Esophagus squamous epithelium (tissue), 5 donors: ENCODE measurements at places on chromosomes 12 and 14.

DNA sequence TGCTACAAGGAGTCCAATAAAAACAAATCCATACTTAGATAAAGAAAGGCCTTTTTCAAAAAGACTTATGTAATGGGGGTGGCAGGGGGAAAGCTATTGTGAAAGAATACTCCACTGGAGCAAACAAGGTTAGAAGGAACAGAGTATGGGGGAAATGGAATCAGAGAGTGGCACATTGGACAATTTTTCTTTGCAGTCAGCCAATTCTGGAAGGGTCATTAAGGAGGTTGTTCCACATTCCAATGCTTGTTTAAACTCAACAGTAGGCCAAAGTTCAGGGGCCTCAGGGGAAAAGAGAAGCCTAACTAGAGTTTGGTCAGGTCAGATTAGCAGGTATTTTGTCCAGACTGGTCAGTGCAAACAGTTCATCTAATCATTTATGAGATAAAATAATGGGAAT lies 105.2 kb upstream of the RESF1 start:
- no peaks in the 10 kb centered on the region for H3K4me1 ChIP-seq
- H3K27ac ChIP-seq: no peak overlapping the region
- no peaks in the 10 kb centered on the region for H3K27me3 ChIP-seq

- no peaks in the 10 kb centered on the region for H3K27me3 ChIP-seq
- no peaks in the 10 kb centered on the region for H3K4me1 ChIP-seq
- H3K27ac ChIP-seq: no peak overlapping the region
- DNase-seq: no peak
- H3K4me3 ChIP-seq: no peak overlapping the region
Measured at GRCh38 chr14:85252011-85252410, 277.9 kb upstream of the FLRT2 start.

DNA sequence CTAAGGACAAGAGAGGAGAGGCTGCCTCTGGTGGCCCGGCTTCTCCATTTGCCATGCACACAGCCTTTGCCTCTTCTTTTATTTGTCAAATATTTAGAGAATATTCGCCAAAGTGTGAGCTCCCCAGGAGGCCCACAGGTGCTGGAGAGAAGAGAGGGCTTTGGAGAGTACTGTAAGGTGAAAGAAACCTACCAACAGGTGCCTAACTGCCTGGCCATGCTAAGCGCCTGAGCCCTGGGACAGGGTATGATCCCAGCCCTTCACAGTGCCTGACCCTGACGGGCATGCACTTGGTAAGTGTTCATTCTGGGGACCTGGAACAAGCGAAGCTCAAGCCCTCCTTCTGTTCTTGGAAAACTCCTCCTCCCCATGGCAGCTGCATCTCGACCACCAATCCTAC lies 106.1 kb downstream of the DPF3 start:
- no peaks in the 10 kb centered on the region for H3K27me3 ChIP-seq
- no peak overlapping the region for H3K27ac ChIP-seq
- H3K36me3 ChIP-seq: no peaks in the 10 kb centered on the region
- H3K4me3 ChIP-seq: no peak overlapping the region

DNA sequence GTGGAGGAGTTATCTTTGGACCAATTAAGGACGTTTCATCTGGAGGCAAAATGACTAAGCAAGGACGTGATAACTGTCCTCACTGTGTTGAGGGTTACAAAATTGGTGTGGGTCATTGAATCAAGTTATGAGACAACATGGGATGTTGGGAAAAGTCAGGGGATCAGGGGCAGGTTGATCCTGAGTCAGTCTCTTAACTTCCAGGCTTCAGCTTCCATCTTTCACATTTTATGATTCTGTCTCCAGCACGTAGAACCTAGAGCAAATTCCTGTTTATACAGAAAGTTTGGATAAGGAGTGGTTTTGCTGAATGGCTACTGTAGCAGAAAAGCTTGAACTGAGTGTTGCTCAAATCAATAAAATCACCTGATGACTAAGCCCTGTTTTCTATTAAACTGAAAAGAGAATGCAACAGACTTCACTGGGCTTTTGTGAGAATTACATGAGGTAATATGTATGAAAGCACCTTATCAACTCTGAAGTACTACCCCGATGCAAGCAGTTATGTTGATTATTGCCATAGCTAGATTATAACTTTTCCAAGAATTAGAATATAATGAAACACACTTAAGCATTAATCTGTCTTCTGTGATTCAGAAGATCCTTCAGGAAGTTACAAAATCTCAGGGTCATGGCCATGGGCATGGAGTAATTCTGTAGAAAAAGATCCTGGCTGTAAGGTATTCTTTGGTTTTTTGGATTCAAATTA lies 184.8 kb downstream of the ETV6 start:
- peaks cover 67% of the 10 kb centered on the region for H3K4me1 ChIP-seq
- H3K36me3 ChIP-seq: no peaks in the 10 kb centered on the region
- no peak overlapping the region for H3K4me3 ChIP-seq
- no peak overlapping the region for H3K27ac ChIP-seq
- no peak for DNase-seq

GRCh38 chr12:4438834-4439596 lies 6.6 kb downstream of the FGF6 start:
- H3K27me3 ChIP-seq: no peaks in the 10 kb centered on the region
- no peaks in the 10 kb centered on the region for H3K36me3 ChIP-seq
- no peak overlapping the region for H3K4me3 ChIP-seq
- H3K27ac ChIP-seq: no peak overlapping the region
- no peak for DNase-seq
- H3K4me1 ChIP-seq: no peaks in the 10 kb centered on the region

DNA sequence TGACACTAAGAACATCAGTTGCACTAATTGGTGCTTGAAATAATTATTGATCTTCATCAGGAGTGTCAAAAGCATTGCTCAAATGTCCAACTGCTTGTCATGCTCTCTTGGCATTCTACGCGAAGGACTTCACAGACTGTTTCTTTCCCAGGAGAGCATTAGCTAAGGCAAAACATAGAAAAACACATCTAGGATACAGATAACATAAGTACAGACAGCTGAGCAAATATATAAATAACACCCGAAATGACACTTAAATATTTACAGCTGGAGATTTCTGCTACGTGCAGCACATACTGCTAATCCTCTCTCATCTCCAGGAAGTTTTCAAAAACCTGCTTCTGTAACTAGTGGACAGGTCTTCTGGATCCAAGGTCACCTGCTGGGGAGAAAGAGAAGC lies 120.0 kb upstream of the PRMT8 start:
- no peaks in the 10 kb centered on the region for H3K27me3 ChIP-seq
- DNase-seq: no peak
- H3K4me1 ChIP-seq: peaks cover 4% of the 10 kb centered on the region

DNA sequence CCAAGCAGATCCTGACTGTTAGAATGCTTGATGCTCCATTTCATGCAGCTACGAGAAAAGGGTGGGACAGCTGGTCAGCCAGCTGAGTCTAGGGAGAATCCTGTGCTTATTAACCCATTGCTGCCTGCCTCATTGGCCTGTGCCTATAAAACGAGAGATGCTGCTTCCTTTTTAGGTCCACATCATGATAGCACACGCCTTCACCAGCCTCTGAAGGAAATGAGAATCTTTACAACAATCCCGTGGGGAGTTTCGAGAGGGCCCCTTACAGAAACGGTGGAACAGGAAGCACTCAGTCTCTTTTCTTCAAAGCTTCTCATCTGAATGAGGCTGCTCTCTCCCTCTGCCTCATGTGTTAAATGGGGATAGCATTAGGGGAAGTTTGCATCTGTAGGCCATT lies 147.3 kb upstream of the RFLNA start:
- H3K27ac ChIP-seq: no peak overlapping the region
- no peaks in the 10 kb centered on the region for H3K4me1 ChIP-seq
- H3K27me3 ChIP-seq: no peaks in the 10 kb centered on the region
- no peak overlapping the region for H3K4me3 ChIP-seq
- DNase-seq: no peak

DNA sequence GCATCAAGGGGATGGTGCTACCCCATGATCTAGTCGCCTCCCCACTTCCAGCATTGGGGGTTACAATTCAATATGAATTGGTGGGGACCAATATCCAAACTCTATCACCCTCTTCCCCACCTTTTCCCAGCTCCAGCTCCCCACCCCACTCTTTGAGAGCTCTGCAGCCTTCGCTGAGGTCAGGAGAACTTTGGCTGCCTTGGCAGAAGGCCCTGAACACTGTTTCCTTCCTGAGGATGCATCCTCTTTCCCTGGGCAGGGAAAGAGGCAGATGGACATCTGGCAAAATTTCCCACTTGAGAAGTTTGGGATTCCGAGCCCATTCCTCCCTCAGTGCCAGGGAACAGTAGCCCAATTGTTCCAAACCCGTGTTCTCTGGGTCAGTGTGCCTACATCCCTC lies 169.1 kb downstream of the TSPAN9 start:
- no peak overlapping the region for H3K27ac ChIP-seq
- H3K4me3 ChIP-seq: no peak overlapping the region
- no peaks in the 10 kb centered on the region for H3K36me3 ChIP-seq
- no peak for DNase-seq
- no peaks in the 10 kb centered on the region for H3K27me3 ChIP-seq

DNA sequence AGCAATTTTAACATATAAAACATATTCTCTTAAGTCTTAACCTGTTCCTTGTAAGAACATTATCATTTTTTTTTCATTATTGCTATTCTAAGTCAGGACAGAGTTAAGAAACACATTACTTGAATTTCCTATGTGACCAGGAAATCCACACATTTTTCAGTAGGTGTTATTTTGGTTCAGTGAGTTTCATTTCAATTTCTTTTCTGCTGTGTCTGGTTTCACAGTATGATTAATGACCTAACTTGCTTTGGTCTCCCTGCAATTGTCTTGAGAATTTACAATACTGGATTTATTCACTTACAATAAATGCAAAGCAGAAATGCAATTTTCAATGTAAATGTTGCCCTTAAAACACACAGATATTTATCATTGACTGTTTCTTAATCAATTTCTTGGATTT lies 396.9 kb upstream of the TMTC1 start:
- H3K4me3 ChIP-seq: no peak overlapping the region
- H3K36me3 ChIP-seq: no peaks in the 10 kb centered on the region
- no peak for DNase-seq
- H3K27ac ChIP-seq: no peak overlapping the region
- peaks cover 8% of the 10 kb centered on the region for H3K4me1 ChIP-seq

GRCh38 chr14:100240668-100241032 lies 1.7 kb downstream of the YY1 start:
- DNase-seq: no peak
- no peaks in the 10 kb centered on the region for H3K36me3 ChIP-seq
- H3K27ac ChIP-seq: peak overlapping the region; percentile 96
- peaks cover 64% of the 10 kb centered on the region for H3K4me1 ChIP-seq

- H3K27me3 ChIP-seq: no peaks in the 10 kb centered on the region
- H3K27ac ChIP-seq: no peak overlapping the region
- no peak overlapping the region for H3K4me3 ChIP-seq
- no peaks in the 10 kb centered on the region for H3K4me1 ChIP-seq
Measured at GRCh38 chr14:67018720-67019119, 170.5 kb upstream of the GARIN2 start.

DNA sequence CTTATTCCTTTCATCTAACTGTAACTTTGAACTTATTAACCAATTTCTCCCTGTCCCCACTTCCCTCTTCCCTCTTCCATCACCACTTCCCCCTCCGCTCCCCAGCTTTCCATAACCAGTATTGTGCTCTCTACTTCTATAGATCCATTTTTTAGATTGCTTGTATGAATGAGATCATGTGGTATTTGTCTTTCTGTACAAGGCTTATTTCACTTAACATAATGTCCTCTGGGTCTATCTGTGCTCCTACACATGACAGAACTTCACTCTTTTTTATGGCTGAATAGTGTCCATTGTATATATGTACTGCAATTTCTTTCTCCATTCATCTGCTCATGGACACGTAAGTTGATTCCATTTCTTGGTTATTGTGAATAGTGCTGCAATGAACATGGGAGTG lies 14.4 kb downstream of the ERP27 start:
- no peaks in the 10 kb centered on the region for H3K27me3 ChIP-seq
- no peaks in the 10 kb centered on the region for H3K36me3 ChIP-seq
- no peak for DNase-seq

DNA sequence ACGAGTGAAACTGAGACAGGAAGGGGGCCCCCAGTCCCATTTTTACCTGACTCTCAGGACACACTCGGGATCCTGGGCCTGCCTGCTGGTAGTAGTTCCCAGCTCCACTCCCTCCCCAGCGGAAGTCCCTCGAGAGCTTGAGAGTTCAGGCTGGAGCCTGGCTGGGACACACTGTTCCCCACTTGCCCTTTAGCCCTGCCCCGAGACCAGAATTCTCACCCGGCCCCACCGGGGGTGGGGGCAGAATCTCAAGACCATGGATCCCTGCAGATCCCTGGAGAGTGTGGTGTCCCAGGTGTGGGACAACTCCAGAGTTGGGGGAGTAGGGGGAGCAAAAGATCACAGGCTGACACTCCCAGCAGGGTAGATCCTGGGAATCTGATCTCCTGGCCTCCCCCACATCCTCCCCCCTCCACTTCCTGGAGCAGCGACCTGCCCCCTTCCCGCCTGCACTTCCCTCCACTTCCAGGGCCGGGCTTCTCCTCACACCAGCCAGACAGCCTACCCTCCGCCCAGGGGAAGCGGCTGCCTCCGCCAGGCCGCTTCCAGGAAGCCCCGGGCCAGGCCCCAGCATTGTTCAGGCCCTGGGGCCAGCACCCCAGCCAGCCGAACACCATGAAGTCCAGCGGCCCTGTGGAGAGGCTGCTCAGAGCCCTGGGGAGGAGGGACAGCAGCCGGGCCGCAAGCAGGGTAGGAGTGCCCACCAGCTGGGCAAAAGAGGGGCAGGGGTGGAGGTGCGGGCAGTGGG lies at the start of gene TNS2:
TSS of gene TNS2 (plus strand) at position 495 of the 748 bp plus-strand sequence. CDS start at position 616, 121 bp downstream.
- H3K36me3 ChIP-seq: no peaks in the 10 kb centered on the region
- peak within 1 kb of the TSS; percentile 90 for H3K27ac ChIP-seq
- peaks cover 34% of the 10 kb centered on the region for H3K4me1 ChIP-seq
- DNase-seq: no peak
- H3K27me3 ChIP-seq: no peaks in the 10 kb centered on the region

DNA sequence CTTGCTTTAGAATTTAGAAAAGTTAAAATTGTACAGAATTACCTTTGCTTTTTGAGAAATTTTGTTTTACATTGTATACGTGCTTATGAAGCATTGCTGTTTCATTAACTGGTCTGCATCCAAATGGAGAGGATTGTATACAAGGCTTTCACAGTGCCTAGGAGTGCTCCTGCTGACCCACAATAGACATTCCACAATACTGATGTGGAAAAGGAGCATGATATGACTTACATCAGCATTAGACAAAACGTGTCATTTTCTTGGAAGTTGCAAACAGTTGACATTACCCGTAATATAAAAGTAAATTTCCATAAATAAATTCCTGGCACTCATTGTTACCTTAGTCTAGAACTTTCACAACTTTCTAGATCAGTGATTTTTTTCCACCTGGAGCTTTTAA lies 1.9 kb downstream of the PRKD1 start:
- H3K4me1 ChIP-seq: peaks cover 28% of the 10 kb centered on the region
- peaks cover 35% of the 10 kb centered on the region for H3K27me3 ChIP-seq
- peak overlapping the region; percentile 65 for H3K4me3 ChIP-seq
- H3K27ac ChIP-seq: no peak overlapping the region
- H3K36me3 ChIP-seq: no peaks in the 10 kb centered on the region

- no peak overlapping the region for H3K4me3 ChIP-seq
- no peaks in the 10 kb centered on the region for H3K27me3 ChIP-seq
- no peak overlapping the region for H3K27ac ChIP-seq
- no peaks in the 10 kb centered on the region for H3K36me3 ChIP-seq
Measured at GRCh38 chr12:104942075-104942474, 16.0 kb downstream of the SLC41A2 start.
